Keratinocyte (primary cell): ENCODE measurements at places on chromosomes 12 and 14. TPM values are rescaled to one million over a fixed set of nuclear protein-coding genes. Genes with fewer than 3 reads are reported as not detected.
A peak's percentile ranks its signal among the peaks of the same experiment; 100 is the strongest.

GRCh38 chr14:44663136-44663535 is 156.1 kb upstream of the FSCB start:
- DNase-seq = no peak

DNA sequence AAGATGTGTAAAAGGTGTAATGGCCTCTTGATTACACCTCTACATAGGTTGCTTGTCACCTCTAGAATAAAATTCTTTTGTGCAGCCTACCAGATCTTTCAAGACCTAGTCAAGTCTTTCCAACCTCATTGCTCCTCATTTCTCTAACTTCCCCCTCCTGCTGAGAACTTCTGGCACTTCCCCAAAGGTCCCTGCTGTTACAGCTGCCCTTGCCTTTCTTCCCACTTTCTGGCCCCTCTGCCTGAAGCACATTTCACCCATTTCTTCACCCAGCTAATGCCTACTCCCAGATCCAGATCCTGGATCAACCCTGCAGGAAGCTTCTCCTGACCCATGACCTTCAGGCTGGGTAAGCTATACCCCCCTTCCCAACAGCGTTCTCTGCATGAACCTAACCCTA is 1.5 kb downstream of the TSHR start:
- no peak for DNase-seq

- DNase-seq = no peak
These were observed 95.9 kb downstream of the DACT1 start for GRCh38 chr14:58733451-58734208.

GRCh38 chr12:27206801-27207502 is 37.1 kb upstream of the STK38L start:
- no peak for DNase-seq

DNA sequence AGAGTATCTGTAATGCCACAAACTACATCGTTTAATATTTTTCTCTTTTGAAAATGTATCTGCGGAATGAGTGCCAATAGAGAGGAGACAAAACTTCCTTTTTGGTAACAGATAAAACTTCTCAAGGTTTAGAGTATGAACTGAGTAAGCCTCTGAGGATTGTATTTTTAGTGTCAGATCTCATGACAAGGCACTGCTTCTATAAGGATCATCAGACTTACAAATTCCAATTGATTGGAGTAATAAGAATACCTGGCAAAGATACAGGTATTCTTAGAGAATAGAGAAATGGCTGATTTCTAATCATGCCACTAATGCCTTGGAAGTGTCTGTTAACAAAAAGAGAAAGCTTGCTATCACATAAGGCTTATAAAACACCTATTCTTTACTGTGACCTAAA is 45.3 kb downstream of the SLC35F4 start:
- no peak for DNase-seq

GRCh38 chr12:117360222-117360550 is 1.2 kb downstream of the NOS1 start:
- no peak for DNase-seq

DNA sequence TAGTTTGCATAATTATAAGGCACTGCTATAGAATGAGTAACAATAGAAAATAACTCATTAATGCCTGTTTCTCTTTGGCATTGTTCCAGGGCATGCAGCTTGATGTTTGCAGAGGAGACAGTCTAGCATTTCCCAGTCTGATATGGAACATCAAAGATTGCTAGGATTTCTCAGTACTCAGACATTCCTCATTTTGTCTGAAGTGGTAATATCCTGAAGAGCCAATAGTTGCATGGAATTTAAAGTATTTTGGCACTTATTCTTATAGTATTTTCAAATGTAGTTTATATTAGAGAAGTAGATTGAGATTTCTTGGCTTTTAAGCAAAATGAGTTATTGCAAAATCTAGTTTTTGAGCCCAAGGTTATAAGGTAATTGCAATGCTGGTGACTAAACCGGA is 337.3 kb upstream of the E2F7 start:
- DNase-seq = no peak

- DNase-seq = no peak
These were observed 399.4 kb downstream of the TMEM121 start for GRCh38 chr14:105925615-105926372.

- DNase-seq = no peak
These were observed 736.8 kb upstream of the USP15 start for GRCh38 chr12:61523276-61523992.

GRCh38 chr12:50763639-50764285 is at the start of gene ATF1:
Gene ATF1, plus strand, starts transcription at chr12:50764101. Its CDS starts 16,045 bp downstream, at chr12:50780146.
- peak; percentile 59 for DNase-seq

GRCh38 chr14:22982477-22983245 is at the start of gene AJUBA:
Gene AJUBA, minus strand, starts transcription at chr14:22982551. Its CDS starts 285 bp downstream, at chr14:22982266.
- no peak for DNase-seq

DNA sequence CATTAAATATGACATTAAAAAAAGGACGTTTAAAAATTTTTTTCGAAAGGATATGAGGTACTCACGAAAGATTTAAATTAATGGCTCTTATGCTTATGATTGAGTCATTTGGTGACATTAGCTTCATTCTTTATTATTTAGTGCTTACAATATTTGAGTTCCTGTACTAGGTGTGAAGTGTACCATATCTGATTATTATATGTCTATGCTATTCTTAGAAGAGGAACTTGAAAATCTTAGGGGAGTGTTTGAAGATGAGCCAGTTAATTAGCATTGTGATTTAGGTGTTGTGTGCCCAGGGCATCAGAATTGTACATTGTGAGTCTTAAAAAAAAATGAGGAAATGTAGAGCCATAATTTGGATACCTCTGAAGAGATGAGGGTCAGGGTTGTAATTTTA is 118.6 kb downstream of the FUT8 start:
- DNase-seq = no peak

DNA sequence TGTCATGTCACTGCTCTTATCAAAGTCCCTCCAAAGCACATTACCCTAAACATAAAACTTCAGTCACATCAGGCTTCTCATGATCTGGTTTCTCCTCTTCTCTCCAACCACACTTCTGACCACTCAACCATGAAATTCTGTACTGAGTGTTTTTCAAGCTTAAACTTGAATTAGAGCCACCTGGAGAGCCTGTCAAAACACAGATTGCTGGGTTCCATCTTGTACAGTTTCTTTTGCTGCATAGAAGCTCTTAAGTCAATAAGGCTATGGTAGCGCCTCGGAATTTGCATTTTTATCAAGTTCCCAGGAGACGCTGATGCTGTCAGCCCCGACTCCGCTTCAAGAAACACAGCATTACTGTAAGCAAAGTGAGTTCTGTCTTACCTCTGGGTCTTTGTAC is 16.4 kb upstream of the SRRM4 start:
- no peak for DNase-seq

GRCh38 chr14:100073576-100074430 is 8.6 kb downstream of the EVL start:
- no peak for DNase-seq

GRCh38 chr14:64979336-64980074 is 7.2 kb upstream of the FNTB start:
- no peak for DNase-seq

DNA sequence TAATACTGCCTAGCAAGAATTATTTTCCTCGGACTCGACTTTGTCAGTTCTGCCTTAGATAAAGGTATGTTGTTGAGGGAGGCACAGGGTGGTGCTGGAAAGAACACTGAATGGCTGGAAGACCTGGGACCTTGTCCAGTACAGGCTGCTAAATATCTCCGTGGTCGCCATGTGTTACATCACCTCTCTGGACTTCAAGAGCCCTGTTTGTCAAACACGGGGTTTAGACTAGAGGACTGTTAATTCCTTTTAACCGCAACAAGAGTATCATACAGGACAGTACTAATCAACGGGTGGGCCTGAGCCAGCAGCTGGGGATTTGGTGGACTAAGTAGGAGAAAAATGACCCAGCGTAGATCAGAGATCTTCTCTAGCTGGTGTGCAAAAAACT is 476.3 kb downstream of the LRIG3 start:
- no peak for DNase-seq

DNA sequence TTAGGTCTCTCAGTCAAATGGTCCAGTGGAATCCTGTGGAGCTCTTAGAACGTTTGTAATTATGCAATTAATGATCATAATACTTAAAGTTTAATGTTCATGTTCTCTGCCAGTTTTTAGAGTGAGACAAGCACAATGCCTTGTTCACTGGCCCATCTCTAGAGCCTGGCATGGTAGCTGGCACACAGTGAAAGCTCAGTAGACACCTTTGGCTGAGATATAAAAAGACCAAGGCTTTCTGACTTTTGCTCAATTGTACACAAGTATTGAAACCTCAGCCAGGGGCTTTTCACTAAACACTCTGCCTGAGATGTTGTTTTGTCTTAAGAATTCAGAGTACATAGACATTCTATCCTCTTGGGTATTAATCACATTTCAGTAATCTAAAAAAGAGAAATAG is 241.8 kb upstream of the ATP2B1 start:
- no peak for DNase-seq

- peak; percentile 66 for DNase-seq
These were observed 15.8 kb upstream of the DTX1 start for GRCh38 chr12:113040722-113041171.

- DNase-seq = no peak
These were observed 134.9 kb upstream of the FRMD6 start for GRCh38 chr14:51516706-51517395.

DNA sequence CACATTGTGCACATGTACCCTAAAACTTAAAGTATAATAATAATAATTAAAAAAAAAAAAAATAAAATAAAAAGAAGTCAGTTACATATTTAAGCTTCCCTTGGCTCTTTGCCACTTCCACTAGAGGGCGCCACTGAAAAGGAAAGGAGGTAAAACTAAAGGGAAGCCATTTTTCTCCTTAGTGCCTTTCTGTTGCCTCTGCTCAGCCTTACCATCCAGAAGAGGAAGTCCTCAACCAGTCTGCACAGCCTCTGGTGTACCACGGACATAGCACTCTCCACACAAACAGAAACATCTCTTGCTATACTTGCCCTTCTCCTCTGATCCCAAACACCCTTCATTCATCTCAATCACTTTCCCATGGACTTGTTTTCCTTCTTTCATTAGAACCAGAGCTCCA is 169.0 kb upstream of the EEA1 start:
- DNase-seq = peak; percentile 33

DNA sequence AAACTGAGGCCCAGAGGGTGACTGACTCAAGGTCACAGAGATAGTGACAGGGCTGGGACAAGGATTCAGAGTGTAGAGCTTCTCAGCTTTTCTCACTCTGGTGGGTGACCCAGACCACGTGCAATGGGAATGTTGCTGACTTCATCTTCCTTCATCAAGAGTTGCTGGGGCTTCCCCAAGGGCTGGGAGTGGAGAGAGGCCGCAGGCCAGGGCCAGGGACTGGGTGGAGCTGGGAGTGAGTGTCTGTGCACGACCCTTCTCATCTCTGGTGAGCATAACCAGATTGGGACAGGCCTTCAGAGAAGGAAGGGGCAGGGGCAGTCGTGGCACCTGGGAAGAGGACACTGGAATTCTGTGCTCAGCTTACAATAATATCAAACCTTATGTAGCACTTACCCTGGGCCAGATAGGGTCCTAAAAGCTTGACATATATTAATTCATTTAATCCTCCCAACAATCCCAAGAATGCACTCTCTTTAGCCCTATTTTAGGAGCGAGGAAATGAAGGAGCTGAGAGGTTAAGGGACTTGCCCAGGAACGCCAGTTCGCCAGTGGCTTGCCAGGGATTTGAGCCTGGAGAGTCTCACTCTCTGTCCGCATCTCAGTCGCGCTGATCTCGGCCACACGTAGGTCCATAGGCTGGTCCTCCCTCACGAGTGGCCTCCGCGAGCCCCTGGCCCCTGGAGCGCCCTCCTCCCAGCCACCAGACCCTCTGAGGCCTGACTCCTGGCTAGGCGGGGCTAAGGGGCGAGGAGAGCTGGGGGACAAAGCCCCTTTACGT is 15.8 kb downstream of the KRT18 start:
- no peak for DNase-seq

GRCh38 chr12:132094269-132094891 is 49.7 kb downstream of the DDX51 start:
- DNase-seq = no peak

DNA sequence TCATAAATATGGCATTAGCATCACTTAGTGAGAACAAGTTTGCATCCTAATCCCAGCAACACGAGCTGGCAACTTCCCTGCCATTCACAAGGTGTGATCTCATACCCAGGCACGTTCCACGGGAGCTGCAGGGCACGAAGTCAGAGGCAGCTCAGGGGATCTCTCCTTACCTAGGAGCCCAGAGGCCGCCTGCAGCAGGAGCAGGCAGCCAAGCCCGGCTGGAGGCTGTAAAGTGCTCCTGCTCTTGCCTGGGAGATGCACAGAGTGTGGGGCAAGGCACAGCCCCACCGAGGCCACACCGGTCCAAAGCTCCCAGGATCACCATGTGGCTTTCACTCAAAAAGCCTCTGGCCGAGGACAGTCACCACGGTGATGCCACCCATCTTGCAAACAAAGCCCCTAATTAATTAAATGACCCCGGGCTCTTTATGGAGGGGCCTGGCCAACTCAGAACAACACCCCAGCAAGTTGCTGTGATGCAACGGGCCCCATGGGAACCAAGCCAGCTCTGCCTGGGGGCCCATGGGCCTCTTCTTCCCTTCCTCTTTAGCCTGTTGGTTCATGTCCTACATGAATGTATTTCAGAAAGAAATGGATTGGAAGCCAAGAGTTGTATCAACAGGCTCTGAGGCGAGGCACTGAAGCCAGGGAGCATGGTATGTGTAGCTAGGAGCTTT is 26.5 kb downstream of the NUAK1 start:
- no peak for DNase-seq

Gene PLD4
- 0.01 TPM in 1 of 3 replicates, not detected in the others for polyA plus RNA-seq

Gene CLEC4D
- polyA plus RNA-seq = not detected in 3 replicates

Gene BEST3
- 0.03 to 0.07 TPM (median 0.06 TPM) in 3 replicates for polyA plus RNA-seq

Gene SSTR1
- polyA plus RNA-seq = 0.03 to 0.05 TPM in 2 of 3 replicates, not detected in the other

Gene COL2A1
- polyA plus RNA-seq = 0.03 TPM in 1 of 3 replicates, not detected in the others

Gene C12orf54
- 3.3 to 5.3 TPM (median 4.3 TPM) in 3 replicates for polyA plus RNA-seq

Gene MUCL1
- 1.1 to 2.9 TPM (median 1.4 TPM) in 3 replicates for polyA plus RNA-seq

Gene ERBB3
- 13.6 to 19.8 TPM (median 16.4 TPM) in 3 replicates for polyA plus RNA-seq

Gene SMCO2
- polyA plus RNA-seq = 0.22 to 0.70 TPM (median 0.49 TPM) in 3 replicates

Gene CCDC184
- 0.19 to 0.51 TPM (median 0.21 TPM) in 3 replicates for polyA plus RNA-seq

Gene PRDM4
- 26.5 to 27.5 TPM (median 27.2 TPM) in 3 replicates for polyA plus RNA-seq

Gene ENDOU
- 0.28 to 0.35 TPM (median 0.33 TPM) in 3 replicates for polyA plus RNA-seq

Gene GABARAPL1
- 15.6 to 27.2 TPM (median 24.3 TPM) in 3 replicates for polyA plus RNA-seq

Gene ACOT6
- not detected in 3 replicates for polyA plus RNA-seq

Gene BMP4
- polyA plus RNA-seq = 4.0 to 8.5 TPM (median 6.5 TPM) in 3 replicates
